ENCODE measurements at places on chromosomes 7 and 10. TPM values are rescaled to one million over a fixed set of nuclear protein-coding genes. Genes with fewer than 3 reads are reported as not detected.

The CPED1 gene
- total RNA-seq, result 0.22 TPM

The UFSP1 gene
- 1.6 TPM for total RNA-seq

DNA sequence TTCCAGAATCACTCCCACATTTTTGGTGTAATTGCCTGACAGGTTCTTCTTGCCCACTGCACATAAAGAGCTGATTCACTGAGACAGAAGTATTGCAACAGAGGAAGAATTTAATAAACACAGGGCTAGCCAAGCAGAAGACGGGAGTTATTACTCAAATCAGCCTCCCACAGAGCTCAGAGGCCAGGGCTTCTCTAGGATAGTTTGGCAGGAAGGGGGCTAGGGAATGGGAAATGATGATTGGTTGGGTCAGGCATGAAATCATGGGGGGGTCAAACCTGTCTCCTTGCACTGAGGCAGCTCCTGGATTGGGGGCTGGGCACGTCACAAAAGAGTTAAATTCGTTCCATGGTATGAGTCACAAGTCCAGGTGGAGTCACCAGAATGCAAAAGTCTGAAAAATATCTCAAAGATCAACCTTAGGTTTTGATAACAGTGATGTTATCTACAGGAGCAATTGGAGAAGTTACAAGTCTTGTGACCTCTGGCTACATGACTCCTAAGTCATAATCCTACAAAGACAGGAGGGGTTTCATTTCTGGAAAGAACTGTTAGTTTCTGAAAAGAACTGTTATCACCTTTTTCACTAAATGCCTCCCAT is 30.2 kb upstream of the ERCC6 start:
- H3K27ac ChIP-seq, result no peak overlapping the region
- no peaks in the 10 kb centered on the region for H3K4me1 ChIP-seq
- H3K36me3 ChIP-seq, result no peaks in the 10 kb centered on the region
- no peaks in the 10 kb centered on the region for H3K27me3 ChIP-seq
- no peak overlapping the region for H3K4me3 ChIP-seq

GRCh38 chr10:121598263-121599249 is at the start of gene FGFR2:
Gene FGFR2 (minus strand): TSS chr10:121598444. CDS start chr10:121593817, 4,627 bp downstream.
- peaks cover 37% of the 10 kb centered on the region for H3K27me3 ChIP-seq
- no peaks in the 10 kb centered on the region for H3K36me3 ChIP-seq
- peaks cover 5% of the 10 kb centered on the region for H3K4me1 ChIP-seq
- peak within 1 kb of the TSS; percentile 38 for H3K4me3 ChIP-seq

The NRCAM gene
- total RNA-seq, result 49.0 TPM

DNA sequence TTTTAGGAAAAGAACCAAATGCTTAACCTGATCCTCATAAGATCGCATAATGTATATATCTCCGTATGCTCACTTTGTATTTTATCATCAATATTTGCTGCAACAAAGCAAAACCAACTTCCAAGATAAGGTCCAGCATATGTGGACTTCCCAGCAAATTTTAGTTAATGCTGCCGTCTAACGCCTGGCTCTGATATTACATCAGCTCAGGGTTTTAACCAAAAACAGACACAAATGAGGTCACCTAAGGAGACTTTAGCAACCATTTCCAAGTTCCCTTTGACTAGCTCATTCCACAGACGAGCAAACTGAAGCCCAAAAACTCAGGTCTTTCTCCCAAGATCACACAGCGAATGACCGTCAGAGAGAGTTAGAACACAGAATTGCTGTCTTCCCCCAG is 59.4 kb upstream of the UCN3 start:
- peaks cover 6% of the 10 kb centered on the region for H3K27me3 ChIP-seq
- H3K4me1 ChIP-seq, result no peaks in the 10 kb centered on the region
- no peak overlapping the region for H3K27ac ChIP-seq
- H3K4me3 ChIP-seq, result no peak overlapping the region

DNA sequence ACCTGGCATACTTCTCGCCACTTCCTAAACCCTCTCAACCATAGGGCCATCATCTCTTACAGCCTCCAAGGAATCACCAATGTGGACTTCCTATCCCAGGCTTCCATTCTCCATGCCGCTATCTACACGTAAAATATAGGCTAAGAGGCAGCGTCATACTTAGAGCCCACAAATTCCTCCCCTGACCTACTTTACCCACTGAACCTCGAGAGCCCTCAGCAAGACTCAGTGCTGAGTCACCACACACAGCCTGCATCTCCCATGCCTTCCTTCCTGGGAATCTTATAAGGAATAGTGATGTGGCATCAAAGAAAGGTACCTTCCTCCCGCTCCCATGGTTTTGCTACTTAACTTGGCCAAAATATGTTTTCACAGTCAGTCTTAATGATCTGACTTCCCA is 435.6 kb upstream of the NFE2L3 start:
- H3K36me3 ChIP-seq, result no peaks in the 10 kb centered on the region
- no peaks in the 10 kb centered on the region for H3K27me3 ChIP-seq
- H3K4me3 ChIP-seq, result no peak overlapping the region
- no peak overlapping the region for H3K27ac ChIP-seq
- no peak for DNase-seq

GRCh38 chr10:84783909-84784308 is 455.5 kb downstream of the CCSER2 start:
- no peaks in the 10 kb centered on the region for H3K36me3 ChIP-seq
- H3K27ac ChIP-seq, result no peak overlapping the region
- no peak overlapping the region for H3K4me3 ChIP-seq
- DNase-seq, result no peak
- no peaks in the 10 kb centered on the region for H3K4me1 ChIP-seq
- H3K27me3 ChIP-seq, result no peaks in the 10 kb centered on the region

The MTERF1 gene
- total RNA-seq, result 10.2 TPM

DNA sequence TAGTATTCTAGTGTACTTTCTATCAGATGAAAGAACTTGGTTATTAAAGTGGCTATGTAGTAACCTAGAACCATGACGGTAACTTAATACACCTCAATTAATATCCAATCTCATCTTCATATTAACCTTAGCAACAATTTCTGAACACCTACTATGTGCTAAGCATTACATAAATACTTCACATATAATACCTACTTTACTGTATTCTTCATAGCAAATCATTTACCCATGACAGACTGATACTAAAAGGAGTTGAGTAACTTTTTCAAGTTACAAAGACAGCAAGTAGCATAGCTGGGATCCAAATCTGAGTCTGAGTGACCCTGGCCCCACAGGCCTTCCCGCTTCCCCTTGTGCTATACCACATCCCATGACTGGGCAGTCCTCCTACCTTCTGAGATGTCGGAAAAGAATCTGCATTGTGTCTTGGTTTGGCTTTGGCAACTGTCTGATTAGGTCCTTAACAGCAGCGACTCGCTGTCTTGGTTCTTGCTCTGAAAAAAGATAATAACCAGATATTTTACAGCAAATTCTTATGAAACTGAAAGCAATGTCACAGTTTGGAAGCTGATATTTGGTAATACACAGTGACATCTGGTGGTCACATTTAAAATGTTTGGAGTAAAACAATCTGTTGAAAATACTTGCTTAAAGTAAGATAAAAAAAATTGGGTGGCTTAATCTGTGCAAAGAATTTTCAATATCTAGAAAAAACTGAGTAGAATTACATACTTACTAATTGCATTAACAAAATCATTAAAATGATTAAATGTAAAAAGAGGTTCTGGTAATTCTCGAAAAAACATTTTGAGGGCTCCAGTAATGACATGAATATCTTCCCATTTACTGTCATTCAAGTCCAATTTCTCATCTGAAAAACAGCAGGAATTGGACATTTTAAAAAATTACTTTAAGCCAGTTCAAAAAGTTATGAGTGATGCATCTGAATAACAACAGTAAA is 120.1 kb downstream of the ARHGAP12 start:
- H3K4me3 ChIP-seq, result no peak overlapping the region
- H3K36me3 ChIP-seq, result no peaks in the 10 kb centered on the region
- no peaks in the 10 kb centered on the region for H3K27me3 ChIP-seq
- peaks cover 4% of the 10 kb centered on the region for H3K4me1 ChIP-seq

GRCh38 chr7:23604296-23604640 is 7.1 kb downstream of the CCDC126 start:
- no peak for DNase-seq
- H3K4me3 ChIP-seq, result no peak overlapping the region
- no peak overlapping the region for H3K27ac ChIP-seq
- H3K36me3 ChIP-seq, result no peaks in the 10 kb centered on the region
- H3K4me1 ChIP-seq, result no peaks in the 10 kb centered on the region

- DNase-seq, result no peak
- no peaks in the 10 kb centered on the region for H3K4me1 ChIP-seq
- no peak overlapping the region for H3K27ac ChIP-seq
These were observed 239.8 kb downstream of the ETV1 start for GRCh38 chr7:13749636-13750035.

- no peak for DNase-seq
- H3K36me3 ChIP-seq, result no peaks in the 10 kb centered on the region
- no peak overlapping the region for H3K27ac ChIP-seq
- H3K4me1 ChIP-seq, result no peaks in the 10 kb centered on the region
These were observed 59.2 kb downstream of the CDHR3 start for GRCh38 chr7:106022193-106022821.

The LUC7L2 gene
- total RNA-seq, result 87.6 TPM

- H3K27me3 ChIP-seq, result no peaks in the 10 kb centered on the region
- H3K4me3 ChIP-seq, result no peak overlapping the region
- H3K27ac ChIP-seq, result no peak overlapping the region
- H3K4me1 ChIP-seq, result peaks cover 10% of the 10 kb centered on the region
- H3K36me3 ChIP-seq, result no peaks in the 10 kb centered on the region
These were observed 278.6 kb downstream of the SEMA3D start for GRCh38 chr7:84908196-84908793.

GRCh38 chr10:35700487-35700882 is 58.4 kb upstream of the FZD8 start:
- H3K36me3 ChIP-seq, result no peaks in the 10 kb centered on the region
- no peaks in the 10 kb centered on the region for H3K4me1 ChIP-seq
- no peaks in the 10 kb centered on the region for H3K27me3 ChIP-seq
- DNase-seq, result no peak
- H3K4me3 ChIP-seq, result no peak overlapping the region

- no peaks in the 10 kb centered on the region for H3K4me1 ChIP-seq
- no peak overlapping the region for H3K27ac ChIP-seq
- no peak for DNase-seq
- no peaks in the 10 kb centered on the region for H3K36me3 ChIP-seq
These were observed 9.6 kb downstream of the DENND2A start for GRCh38 chr7:140631021-140631420.

The PROSER2 gene
- total RNA-seq, result 23.5 TPM

DNA sequence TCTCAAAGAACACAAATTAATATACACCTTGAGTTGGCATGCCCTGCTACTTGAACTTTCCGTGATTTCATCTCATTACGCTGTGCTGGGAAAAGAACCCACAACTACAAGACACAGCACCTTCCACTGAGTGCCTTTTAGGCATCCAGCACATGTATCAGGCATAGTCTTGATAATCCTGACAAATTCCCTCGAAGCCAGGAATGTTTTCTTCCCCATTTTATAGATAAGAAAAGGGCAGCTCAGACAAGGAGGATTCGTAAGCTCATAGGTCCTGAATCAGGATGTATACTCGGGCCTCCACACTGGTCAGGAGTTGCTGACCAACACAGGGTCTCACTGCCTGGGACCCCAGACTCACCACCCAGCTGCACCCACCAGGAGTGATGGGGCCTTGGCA is 368.6 kb downstream of the TNS3 start:
- no peak for DNase-seq
- no peaks in the 10 kb centered on the region for H3K36me3 ChIP-seq
- no peak overlapping the region for H3K4me3 ChIP-seq
- peaks cover 4% of the 10 kb centered on the region for H3K27me3 ChIP-seq

DNA sequence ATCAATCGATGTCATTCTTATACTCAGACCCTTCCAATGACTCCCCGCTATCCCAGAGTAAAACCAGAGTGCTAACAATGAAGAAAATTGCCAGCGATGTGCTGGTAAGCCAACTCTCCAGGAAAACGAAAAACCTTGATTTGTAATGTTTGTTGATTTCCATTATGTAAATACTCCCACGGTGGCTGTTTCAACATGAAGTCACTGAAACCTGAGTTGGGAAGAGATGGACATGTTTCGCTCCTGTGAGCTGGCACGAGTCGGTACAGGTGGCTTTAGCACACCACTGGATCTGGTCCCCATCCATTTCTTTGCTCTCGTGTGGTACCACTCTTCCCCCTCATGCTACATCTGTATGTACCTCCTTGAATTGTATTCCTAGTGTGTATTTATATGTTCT is 52.9 kb downstream of the AP3M1 start:
- no peak for DNase-seq
- no peak overlapping the region for H3K4me3 ChIP-seq
- no peaks in the 10 kb centered on the region for H3K27me3 ChIP-seq
- H3K36me3 ChIP-seq, result peaks cover 40% of the 10 kb centered on the region
- no peak overlapping the region for H3K27ac ChIP-seq

The TAS2R41 gene
- not detected for total RNA-seq

The NPY4R gene
- not detected for total RNA-seq

The SUGCT gene
- 2.2 TPM for total RNA-seq

GRCh38 chr7:5477723-5478531 is 54.3 kb upstream of the TNRC18 start:
- DNase-seq, result peak; percentile 47
- no peaks in the 10 kb centered on the region for H3K36me3 ChIP-seq
- H3K27me3 ChIP-seq, result no peaks in the 10 kb centered on the region
- peak overlapping the region; percentile 33 for H3K4me3 ChIP-seq
- H3K4me1 ChIP-seq, result no peaks in the 10 kb centered on the region

DNA sequence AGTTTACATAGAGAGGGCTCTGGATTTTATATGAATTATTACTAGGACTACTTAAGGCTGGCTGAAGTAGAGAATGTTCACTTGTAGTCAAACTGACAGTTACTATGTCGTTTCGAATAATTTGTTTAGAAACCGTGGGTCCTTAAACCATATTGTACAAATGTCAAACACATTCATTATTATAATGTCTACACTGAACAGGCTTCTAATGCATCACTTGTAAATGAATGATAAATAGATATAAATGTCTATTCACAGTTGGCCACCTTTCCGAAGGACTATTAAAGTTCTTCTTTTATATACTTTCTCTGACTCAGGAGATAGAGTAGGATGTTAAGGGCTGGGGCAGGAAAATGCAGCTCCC is 95.3 kb downstream of the SEMA3D start:
- no peaks in the 10 kb centered on the region for H3K36me3 ChIP-seq
- H3K4me1 ChIP-seq, result peaks cover 3% of the 10 kb centered on the region
- no peak for DNase-seq
- H3K4me3 ChIP-seq, result no peak overlapping the region
- no peaks in the 10 kb centered on the region for H3K27me3 ChIP-seq
- no peak overlapping the region for H3K27ac ChIP-seq

- no peak overlapping the region for H3K27ac ChIP-seq
- H3K36me3 ChIP-seq, result no peaks in the 10 kb centered on the region
- peaks cover 21% of the 10 kb centered on the region for H3K4me1 ChIP-seq
- H3K27me3 ChIP-seq, result no peaks in the 10 kb centered on the region
- no peak for DNase-seq
These were observed 25.8 kb downstream of the AKR1E2 start for GRCh38 chr10:4851846-4852245.

DNA sequence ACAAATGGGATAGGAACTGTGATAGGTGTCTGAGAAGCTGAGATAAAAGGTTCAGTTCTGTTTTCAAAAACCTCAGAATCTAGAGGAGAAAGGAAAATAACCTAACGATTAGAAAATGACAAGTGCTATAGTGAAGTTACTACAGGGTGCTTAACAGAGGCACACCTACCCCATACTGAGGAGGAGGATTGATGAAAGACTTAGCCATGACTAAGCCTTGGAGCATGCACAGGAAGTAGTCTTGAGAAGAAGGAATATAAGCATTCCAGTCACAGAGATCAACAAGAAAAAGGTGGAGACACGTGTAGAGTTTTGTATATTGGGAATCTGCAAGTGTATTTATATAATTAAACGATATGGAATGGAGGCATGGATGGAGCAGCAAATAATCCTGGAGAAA is 1225.5 kb upstream of the CELF2 start:
- no peak overlapping the region for H3K4me3 ChIP-seq
- no peaks in the 10 kb centered on the region for H3K36me3 ChIP-seq
- H3K27me3 ChIP-seq, result no peaks in the 10 kb centered on the region
- no peak overlapping the region for H3K27ac ChIP-seq
- no peak for DNase-seq
- H3K4me1 ChIP-seq, result no peaks in the 10 kb centered on the region
